ENCODE measurements at places on chromosomes 11 and 22.

DNA sequence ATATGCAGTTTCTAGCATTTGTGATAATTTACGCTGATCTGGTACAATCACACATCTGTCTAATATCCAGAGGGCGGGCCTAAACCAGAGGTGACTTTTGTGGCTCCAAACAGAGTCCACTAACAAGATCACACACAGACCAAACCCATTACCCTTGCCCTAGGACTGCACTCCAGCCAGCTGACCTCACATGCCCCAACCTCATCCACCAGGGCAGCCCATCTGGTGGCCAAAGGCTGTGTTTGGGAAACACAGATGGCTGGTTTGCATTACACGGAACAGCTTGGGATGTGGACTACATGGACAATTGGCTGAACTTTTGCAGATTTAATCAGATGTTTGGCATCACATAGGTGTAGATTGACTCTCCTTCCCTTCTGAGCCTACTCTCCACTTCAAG is 228.2 kb downstream of the GRIK4 start:
- no peak for DNase-seq

- DNase-seq = peak; percentile 14
Observed at GRCh38 chr11:19756675-19757475, 44.2 kb downstream of the NAV2 start.

DNA sequence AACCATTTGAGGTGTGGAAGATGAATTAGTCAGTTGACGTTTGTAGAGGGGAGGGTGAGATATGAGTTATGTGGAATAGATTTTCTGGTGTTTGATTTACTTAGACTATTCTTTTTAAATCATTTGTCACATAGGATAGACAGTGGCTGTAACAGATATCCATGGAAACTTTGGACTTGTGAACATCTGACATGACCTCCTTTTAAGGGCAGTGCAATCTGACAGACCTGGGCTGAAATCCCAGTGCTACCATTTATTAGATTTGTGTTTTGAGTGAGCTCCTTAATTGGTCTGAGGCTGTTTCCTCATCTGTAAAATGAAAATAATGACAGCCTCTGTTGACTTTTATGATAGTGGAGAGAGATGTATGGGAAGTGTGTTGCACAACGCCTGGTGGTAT is 159.9 kb downstream of the TEAD1 start:
- no peak for DNase-seq

DNA sequence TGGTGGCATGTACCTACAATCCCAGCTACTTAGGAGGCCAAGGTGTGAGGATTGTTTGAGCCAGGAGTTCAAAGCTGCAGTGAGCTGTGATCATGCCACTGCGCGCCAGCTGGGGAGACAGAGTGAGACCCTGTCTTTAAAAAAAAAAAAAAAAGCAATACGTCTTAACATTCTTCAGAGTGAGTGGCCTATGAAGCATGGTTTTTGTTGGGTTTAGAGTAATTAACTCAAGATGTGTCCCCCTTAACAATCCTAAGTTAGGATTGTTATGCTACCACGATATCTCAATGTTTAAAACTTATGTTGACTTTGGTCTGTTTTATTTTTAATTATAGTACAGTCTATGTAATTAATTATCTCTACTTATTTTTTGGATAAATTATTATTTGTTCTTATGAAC is 156.1 kb downstream of the HIPK3 start:
- no peak for DNase-seq

DNA sequence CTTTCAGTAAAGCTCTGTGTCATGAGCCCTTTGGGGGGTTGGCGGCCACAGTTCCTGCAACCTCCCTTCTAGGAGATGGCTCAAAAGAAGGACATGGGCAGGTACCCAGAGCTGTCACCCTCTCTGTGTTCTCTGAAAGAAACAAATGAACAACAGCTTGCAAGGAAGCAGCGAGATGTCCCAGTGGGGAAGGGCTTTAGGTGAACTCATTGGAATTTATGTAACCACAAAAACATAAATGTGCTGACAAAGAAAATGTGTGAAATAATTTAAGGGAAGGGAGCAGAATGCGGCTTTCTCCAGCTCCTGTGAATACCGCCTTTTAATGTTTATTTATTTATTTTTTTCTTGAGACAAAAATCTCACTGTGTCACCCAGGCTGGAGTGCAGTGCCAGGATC is 3.3 kb downstream of the PARVG start:
- DNase-seq = no peak

DNA sequence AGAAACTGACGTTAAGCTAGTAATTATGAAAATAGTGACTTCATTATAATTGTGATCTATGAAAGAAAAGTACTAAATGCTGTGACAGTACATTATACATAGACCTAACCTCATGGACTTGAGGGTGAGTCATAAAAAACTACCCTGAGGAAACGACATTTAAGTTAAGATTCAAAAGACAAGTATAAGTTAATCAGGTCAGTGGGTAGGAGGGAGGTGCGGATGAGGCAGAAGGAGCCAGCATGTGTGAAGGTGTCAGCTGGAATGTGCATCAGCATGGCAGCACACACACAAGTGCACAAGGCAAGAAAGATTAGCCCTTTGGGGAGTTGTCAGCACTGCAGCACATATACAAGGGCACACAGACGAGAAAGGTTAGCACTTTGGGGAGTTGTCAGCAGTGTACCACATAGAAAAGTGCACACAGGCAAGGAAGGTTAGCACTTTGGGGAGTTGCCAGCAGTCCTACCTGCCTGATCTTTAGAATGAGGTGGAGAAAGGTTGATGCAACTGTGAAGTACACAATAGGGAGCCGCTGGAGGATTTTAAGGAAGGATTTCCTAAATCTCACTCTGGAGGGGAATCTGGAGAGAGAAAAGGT is 31.6 kb upstream of the CAVIN3 start:
- DNase-seq = no peak

- DNase-seq = no peak
Observed at GRCh38 chr11:45560913-45561281, 104.5 kb downstream of the CHST1 start.

DNA sequence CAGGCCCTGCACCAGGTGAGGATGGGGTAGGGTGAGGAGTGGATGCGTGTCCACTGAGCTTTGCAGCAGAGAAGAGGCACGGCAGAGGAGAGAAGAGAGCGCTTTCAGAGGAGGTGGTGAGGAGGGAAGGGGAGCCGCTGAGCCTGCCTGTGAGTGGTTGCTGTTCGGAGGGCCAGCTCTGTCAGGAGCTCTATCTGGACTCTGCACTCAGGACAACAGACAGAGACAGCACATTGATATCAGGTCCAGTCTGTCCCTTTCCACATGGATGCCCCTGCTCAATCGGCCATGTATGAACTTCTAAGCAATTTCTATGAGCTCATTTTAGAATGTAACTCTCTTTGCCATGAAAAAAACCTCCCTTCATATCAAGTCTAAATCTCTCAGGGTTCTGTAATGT is 158.6 kb downstream of the KIRREL3 start:
- DNase-seq = no peak

DNA sequence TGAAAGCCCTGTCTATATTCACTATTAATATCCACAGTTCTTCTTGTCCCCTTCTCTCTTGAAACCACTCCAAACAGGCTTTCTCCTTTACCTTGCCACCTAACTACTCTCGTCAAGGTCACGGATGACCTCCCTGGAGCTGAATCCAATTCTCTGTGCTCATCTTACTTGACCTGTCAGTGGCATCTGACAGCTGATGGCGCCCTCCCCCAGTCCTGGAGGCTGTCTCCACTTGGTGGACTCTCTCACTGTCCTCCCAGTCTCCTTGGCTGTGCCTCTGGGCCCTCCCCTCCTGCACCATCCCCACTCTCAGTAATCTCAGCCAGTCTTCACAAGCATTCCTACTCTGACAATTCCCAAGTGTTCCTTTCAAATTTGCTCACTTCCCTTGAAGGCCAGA is 8.7 kb downstream of the TNKS1BP1 start:
- DNase-seq = no peak

DNA sequence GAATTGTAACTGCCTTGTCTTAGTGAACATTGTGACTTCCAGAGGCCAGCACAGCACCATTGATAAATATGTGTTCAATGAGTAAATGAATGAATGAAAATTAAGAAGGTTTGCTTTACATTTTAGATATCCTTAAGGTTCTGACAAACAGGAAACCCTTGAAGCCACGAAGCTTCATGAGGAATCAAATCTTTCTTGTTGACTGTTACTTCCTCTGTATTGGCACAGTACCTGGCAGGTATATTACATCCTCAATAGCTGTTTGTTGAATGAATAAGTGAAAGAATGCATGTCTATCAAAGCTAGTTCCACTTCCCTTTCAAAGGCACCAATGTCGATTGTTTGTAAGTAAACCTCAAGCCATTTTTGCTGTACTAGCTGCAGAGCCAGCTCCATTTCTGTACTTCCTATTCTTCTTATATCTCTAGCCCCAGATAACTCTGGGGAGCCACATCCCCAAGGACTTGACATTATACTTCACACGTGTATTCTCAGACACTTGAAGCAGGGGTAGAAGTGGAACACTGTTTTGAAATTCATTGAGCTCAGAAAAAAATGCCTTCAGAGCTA is 140.3 kb upstream of the RAG2 start:
- DNase-seq = no peak

DNA sequence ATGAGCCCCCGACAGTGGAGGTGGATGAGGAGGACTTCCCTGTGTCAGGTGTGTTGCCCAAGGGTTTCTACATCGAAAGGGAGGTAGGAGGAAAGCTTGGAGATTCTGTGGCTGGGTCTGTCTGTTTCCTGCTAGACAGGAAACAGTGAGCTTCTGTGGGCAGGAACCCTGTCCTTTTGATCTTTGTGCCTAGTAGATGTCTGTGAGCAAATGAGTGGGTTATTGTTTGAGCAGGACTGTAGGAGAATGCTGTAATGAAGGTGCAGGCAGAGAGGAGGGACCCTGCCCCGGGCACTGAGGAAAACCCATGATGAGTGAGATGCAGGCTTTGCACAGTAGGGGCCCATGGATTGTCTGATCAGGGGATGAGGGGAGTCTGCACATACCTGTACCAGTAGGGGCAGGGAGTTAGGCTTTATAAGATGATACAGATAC is 14.0 kb downstream of the USP35 start:
- DNase-seq = no peak

DNA sequence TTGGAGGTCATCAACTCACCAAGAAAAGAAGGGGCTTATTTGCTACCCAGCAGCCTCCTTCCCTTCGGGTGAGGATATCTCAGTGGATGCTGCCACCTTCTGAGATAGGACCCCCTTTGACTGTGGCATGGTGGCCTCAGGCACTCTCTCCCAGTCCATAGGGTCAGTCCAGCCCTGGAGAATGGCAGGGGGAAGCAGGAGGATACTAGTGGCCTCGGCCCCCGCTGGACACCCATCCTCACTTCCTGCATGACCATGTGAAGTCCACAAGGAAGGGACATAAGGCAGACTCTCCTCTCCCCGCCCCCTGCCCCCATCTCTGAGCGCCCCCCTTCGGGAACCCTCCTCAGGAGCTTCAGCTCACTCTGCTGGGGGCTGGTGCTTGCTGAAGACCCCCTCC is 24.4 kb downstream of the TPBGL start:
- no peak for DNase-seq

DNA sequence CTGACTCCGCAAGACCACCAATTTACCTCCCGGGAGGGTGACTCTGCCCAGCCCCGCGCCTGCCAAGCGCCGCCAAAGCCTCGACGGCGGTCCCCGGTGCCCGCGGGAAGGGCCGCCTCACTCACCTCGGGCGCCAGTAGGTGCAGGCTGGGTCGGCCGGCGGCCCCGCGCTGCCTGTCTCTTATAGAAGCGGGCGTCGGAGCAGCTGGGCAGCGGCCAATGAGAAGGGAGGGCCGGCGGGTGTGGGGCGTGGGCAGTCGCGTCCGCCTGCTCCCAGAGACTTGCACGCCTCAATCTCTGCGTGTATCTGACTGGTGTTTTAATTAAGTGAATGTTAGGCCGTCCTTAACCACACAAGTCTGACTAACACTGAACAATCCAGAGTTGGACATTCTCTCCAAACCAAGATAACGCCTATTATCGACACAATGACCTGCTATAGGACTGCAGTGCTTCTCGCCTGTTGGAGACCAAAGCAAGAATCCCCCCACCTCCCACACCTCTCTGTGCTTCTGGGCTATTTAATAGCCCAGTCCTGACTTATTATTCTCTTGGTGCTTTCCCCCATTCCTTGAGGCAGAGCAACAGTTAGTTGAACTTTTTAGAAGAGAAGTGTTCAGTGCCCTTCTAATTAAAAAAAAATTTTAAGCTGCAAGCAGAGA is at the start of gene TPH1:
Gene TPH1 (minus strand): TSS at position 154 of the 662 bp plus-strand sequence. CDS start 5,507 bp downstream, outside the sequence.
- peak; percentile 34 for DNase-seq

- no peak for DNase-seq
Observed at GRCh38 chr11:130651066-130651855, 202.8 kb downstream of the ADAMTS15 start.

Measured in brain microvascular endothelial cell (primary cell).